Activated CD4-positive, alpha-beta T cell treated with anti-CD3 and anti-CD28 coated beads, Interleukin-2, amount 50 U/mL, for 4 hours (primary cell): ENCODE measurements at places on chromosomes 5 and 9.

GRCh38 chr5:120229036-120229435, 235.1 kb upstream of the PRR16 start:
- no peak for DNase-seq

DNA sequence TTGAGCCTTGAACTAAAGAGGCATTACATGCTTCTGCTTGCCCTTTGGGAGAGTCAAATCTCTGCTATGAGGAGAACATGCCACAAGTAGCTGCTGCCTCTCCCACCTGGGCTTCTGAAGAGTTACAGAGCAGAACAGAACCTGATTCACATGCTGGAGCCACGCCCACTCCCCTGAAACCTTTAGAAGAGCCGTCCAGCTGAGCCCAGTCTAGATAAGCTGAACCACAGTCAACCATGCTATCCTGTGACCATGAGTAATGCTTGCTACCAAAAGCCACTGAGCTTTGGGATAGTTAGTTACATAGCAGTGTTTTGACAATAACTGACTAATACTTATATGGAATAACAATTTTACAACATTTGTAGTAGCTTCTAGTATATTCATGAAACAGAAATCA, 111.0 kb upstream of the VCAN start:
- no peak for DNase-seq

DNA sequence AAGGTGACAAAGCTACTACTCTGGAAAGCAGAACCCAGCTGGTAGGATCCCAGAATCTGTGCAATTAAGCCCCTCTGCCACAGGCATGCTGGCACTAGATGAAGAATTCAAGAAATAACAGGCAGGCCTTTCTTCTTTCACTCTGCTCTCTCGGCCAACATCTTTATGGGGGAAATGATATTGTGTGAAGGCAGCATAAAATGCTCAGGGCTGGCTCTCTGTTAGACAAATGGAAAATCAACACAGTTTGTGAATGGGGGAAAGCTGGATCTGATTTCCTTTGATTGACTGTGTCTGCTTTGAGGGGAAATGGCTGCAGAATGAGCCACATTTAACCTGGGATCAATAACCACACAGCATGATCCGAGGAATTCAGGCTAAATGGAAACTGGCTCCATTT, 29.1 kb upstream of the AKNA start:
- no peak for DNase-seq

GRCh38 chr5:139064613-139065012, 133.6 kb downstream of the SIL1 start:
- no peak for DNase-seq

DNA sequence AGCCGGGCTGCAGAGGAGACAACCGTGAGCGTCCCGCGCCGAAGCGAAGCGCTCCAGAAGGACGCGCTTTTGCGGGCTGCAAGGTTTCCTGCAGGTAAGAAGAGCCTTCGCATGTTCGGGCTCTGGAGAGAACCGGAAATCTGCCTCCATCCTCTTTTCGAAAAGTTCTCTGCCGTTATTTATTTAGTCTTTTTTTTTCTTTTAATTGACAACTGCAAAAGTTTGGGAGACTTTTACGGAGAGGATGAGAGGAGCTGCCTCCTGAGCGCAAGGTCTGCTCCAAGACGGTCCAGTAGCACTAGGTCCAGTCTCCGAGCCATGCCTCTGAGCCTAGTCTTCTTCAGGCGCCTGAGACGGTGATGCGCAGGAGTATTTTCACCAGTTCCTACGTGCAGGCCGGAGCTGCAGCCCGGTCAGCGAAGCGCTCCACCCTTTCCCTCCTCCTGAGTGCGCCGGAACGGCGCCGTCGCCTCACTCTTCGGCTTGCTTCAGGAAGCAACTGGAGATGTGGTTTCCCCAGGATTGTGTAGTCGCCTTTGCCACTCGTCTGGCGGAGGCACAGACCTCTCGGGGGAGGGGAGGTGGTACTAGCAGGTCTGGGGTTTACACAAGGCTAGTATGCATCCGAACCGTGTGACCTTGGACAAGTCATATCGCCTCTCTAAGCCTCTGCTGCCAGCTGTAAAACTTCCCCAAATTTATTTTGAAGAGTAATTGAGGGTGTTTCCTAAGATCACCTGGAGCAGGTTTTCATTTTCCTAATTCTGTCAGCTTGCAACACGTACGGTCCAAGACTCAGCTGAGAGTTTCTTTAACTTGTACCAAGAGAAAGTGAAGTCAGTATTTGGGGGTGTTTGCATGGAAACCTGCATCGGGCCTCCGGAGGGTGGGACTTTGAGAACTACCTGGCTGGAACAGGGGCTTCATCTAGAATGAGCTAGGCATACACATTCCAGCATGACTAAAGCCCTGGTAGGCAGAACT, 4.5 kb downstream of the POU4F3 start:
- no peak for DNase-seq

- no peak for DNase-seq
Measured at GRCh38 chr9:120184266-120184665, 395.7 kb downstream of the CDK5RAP2 start.

DNA sequence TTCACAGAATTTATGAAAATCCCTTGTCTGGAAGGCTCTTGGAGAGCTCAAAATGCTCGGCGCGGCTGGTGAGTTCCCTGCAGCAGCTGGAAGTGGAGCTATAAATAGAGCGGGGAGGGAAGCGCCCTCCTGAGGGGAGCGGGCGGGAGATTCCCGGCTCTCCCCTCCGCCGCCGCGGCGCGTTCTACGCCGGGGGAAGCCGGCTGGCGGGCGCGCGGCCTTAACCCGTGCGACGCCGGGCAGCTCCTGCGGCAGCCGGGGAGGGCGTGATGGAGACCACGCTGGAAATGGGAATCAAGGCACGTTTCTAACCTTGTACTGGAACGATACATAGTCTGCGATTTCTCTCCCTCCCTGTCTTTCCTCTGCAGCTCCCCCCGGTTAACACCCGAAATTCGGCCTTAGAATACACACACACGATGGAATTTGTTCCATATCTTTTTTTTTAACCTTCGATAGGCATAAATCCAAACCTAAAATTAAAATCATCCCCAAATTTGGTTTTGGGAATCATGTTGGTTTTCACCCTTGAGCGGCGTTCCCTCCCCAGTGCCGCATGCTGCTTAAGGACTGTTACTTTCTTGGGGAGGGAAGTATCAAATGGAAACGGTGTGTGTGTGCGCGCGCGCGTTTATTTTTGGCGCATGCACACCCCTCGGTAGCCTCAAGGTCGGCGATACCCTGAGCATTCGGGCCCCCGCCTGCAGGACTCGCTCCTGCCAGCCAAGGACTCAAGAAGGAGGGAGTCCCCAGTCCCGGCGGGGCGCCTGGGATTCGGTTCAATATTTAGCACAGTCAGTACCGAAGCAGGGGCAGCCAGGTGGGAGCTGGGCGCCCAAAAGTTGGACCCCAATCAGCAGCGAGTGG, 306.3 kb upstream of the KCNN2 start:
- no peak for DNase-seq

GRCh38 chr9:130835441-130836298, 616 bp downstream of the ABL1 start:
- DNase-seq: peak; percentile 20

- DNase-seq: no peak
Measured at GRCh38 chr5:17276445-17276844, 59.0 kb downstream of the BASP1 start.

GRCh38 chr9:20117986-20118385, 329.1 kb upstream of the SLC24A2 start:
- no peak for DNase-seq

DNA sequence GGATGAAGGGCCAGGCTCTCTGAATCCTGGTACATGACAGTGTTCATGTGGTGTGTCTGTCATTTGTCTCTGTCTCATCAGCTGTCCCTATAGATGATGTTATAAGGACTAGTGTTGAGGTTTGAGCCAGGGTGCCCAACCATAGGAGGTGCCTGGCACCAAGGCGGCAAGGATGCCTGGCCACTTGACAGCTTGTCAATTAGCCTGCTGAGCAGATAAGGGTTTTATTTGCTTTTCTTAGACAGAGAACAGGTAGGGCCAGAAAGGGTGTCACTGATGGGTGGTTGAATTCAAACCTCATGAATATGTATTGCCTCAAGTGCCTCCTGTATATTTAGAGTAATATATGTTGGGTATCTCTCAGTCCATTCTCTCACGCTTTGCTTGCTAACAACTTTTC, 30.1 kb upstream of the AUH start:
- DNase-seq: no peak

- DNase-seq: no peak
Measured at GRCh38 chr5:125592856-125593255, 830.4 kb upstream of the GRAMD2B start.

DNA sequence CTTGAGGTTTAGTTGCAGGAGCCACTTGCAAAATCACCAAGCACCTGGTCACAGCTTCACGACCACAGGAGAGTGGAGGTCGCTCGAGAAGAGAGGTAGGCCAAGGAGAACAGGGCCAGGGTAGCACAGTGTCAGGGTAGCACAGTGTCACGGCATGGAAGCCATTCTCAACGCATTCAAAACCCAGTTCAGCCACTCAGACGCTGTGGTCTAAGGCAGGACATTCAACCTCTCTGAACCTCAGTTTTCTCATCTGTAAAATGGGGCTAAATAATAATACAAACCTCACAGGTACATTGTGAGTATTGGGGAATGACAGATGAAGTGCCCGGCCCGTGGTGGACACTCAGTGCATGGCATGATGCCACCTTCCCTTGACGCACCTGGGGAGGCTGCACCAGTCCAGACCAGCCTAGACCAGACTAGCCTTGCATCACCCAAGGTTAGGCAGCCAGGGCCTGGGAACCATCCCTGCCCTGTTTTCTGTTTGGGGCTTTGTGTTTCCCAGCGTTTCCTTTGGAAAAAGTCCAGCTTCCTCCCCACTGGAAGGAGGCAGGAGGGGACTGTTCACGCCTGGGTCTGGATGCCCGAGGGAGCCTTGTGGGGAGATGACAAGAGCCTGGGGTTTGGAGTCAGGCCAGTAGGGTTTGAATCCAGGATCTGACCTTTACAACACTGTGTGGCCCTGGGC, 7.8 kb upstream of the LMX1B start:
- no peak for DNase-seq

DNA sequence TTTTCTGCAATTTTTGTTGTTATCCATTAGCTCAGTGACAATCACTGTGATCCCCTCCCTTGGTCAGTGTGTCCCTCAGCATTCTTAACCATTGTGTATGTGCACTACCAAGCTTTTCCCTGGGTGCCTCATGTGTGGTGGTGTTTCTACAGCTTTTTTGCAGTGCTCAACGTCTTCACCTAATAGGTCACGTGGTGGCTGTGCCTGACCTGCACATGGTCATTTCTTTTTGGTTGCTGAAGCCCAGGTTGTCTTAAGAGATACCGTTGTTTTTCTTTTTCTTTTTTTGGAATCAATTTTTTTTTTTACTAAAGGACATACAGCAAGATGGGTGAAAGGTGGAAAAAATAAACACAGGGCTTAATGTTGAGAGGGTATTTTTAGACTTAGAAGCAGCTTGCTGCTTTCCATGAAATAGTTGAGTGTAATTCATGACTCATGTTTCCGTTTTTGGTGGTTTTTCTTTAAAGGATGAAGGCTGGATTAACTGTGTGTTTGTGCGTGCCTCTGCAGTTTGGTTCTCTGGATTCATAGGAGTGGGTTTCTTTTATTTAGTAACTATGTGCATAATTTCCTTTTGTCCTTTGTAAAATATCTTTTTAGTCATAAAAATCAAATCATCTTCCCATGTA, 22.2 kb downstream of the SH3GL2 start:
- no peak for DNase-seq

GRCh38 chr9:132590318-132591182, 8.1 kb downstream of the BARHL1 start:
- no peak for DNase-seq

DNA sequence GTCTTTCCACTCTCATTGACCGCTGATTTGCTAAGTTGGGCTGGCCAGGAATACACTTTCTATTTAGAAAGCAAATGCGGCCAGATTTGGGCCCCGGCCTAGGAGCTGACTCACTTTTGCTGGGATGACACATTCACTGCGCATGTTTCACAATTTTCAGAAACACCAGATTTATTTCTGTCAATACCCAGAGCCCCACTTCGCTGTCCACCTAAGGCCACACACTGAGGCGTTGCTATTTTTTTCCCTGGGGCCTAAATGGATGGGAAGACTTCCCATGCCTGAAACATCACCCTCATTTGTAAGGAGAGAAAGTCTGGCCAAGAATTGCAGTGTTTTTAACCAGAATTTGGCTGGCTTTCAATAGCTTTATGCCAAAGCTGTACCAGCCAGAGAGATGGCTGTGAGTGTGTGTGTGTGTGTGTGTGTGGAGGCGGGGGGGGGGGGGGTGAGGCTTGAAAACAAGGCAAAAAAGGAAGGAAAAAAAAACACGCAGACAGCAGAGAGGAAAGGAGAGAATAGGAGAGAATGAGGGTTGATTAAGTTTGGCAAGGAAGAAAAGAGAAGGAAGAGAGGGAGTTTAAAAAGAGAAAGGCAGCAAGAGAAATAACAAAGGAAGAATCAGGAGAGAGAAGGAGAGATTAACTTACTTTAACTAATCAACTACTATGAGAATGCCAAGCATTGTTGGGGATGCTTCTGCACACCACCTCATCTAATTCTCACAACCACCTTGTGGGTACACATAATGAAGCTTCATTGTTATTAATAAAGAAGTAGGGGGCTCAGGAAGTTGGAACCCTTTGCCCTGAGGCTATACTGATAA, 261.4 kb upstream of the KLF4 start:
- DNase-seq: no peak

DNA sequence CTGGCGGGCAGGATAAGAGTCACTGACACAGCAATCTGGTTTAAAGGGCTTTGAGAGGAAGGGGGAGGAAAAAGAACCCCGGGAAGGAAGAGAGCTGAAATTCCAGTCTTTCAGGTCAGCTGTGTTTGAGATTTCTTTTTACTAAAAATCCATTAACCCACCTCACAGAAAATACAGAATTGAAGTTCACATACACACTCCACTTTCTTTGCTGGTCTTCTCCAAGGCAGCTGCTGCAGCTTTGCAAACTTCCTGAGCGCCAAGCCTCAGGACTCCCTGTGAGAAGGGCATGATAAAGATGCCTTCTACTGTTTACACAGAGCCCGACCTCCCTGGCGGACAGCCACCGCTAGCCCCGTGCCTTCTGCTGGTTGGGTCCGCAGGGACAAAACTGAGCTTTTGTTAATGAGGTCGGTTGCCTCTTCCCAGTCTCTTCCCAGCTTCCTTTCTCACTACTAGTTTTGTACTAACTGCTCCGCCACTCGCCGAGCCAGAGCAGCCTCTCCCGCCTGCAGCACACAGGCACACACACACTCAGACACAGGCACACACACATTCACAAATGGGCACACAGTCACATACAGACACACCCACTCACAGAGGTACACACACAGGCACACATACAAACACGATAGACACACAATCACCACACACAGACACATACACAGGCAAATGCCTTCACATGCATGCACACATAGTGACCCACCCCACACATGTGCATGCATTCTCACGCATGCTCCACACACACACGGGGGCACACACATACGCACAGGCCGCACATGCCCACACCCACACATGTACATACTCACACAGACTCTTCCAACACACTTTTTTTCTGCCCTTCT, at the start of gene FREM1:
TSS of gene FREM1 (minus strand) at position 468 of the 845 bp plus-strand sequence. CDS start 41,451 bp downstream, outside the sequence.
- no peak for DNase-seq

- peak; percentile 59 for DNase-seq
Measured at GRCh38 chr5:138352722-138353559, 456 bp downstream of the KDM3B start.

DNA sequence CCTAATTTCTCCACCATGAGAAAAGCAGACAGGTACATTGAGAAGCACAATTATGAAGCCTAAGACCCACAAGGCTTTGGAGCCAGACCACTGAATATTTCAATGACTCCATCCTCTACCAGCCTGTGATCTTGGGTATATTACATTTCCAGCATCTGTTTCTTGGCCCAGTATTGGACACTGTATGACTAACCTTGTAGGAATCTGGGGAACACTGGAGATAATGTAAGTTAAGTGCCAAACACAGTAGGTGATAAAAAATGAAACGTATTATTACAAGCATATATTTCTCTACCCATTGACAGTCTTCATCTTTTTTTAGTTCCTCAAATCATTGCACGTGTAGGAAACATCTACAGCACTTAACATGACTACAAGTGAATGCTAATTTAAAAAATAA, 28.6 kb upstream of the FEM1C start:
- no peak for DNase-seq
